Spleen (tissue), 13 donors: ENCODE measurements at places on chromosomes 7 and 10. TPM values are rescaled to one million over a fixed set of nuclear protein-coding genes. Genes with fewer than 3 reads are reported as not detected.

DNA sequence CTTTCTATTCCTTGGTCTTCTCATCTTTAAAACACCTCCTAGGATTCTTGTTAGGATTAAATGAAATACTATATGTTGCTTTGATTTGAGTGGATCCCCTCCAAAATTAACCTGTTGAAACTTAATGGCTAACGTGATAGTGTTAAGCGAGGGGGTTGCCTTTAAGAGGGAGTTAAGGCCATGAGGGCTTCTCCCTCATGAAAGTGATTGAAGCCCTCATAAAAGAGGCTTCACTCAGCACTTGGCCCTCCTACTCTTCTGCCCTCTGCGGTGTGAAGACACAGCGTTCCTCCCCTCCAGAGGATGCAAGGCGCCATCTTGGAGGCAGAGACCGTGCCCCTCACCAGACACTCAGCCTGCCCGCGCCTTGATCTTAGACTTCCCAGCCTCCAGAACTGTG lies 46.6 kb downstream of the CNNM2 start:
- DNase-seq = no peak

GRCh38 chr10:114780577-114781184 lies 40.9 kb upstream of the FHIP2A start:
- DNase-seq = no peak

- no peak for DNase-seq
Observed at GRCh38 chr7:81414411-81414810, 355.4 kb downstream of the HGF start.

DNA sequence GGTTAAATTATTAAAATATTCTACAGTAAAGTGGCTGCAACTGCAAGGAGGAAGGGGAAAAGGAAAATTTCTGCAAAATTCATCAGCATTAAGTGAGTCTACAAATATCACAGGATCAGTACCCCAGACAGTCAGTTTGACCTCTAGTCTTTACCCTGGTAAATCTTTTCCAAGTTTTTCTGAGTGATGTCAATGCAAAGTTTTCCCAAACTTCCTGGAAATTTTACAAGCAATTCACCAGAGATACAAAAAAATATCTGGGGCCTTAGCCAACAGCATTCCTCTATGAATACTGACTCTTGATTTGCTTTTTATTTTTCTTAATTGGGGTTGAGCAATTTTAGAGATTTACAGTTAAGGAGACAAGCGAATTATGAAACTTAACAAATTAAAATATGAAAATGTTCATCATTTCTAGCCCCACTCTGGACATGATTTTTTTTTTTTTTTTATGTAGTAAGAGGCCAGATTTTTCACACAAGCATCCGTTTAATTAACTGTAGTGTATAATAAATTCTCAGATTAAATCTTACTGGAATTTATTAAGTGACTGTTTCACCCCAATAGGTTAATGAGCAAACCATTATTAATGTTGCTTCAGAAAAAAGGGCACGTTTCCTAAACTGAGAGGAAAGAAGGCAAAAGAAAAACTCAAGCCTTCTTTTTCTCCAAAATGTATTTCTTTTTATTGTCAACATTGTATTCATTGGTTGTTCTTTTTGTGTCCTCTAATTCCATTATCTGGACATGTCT lies 539.5 kb upstream of the FZD8 start:
- DNase-seq = no peak

- no peak for DNase-seq
Observed at GRCh38 chr10:6035101-6035834, 26.9 kb downstream of the IL2RA start.

DNA sequence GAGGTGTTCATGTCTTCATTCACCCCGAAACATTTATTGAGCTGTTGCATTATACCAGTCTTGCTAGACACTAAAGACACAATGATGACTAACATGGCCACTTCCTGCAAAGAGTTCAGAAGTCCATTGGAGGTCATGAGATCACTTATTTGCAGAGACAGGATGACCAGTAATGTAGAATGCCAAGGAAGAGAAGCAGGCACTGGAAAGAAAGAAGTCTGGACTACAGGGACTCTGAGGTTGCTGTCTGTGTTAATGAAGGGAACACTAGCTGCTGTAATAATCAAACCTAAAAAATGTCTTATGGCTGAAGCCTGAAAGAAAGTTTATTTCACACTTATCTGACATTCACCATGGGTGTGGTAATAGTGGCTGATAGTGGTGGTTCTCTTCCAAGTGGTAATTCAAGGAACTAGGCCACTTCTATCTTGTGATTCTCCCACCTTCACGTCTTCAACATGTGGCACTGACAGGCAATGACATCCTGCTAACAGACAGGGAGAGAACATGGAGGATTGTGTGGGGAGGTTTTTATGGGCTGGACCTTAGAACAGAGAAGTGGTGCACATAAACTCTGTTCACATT lies 89.2 kb upstream of the MKLN1 start:
- no peak for DNase-seq

AKR1C4 gene
- polyA plus RNA-seq = not detected

PHF14 gene
- polyA plus RNA-seq = 23.5 TPM

UCN3 gene
- polyA plus RNA-seq = not detected

NPTX2 gene
- polyA plus RNA-seq = 6.0 TPM
